ENCODE measurements at places on chromosomes 2 and 18.

DNA sequence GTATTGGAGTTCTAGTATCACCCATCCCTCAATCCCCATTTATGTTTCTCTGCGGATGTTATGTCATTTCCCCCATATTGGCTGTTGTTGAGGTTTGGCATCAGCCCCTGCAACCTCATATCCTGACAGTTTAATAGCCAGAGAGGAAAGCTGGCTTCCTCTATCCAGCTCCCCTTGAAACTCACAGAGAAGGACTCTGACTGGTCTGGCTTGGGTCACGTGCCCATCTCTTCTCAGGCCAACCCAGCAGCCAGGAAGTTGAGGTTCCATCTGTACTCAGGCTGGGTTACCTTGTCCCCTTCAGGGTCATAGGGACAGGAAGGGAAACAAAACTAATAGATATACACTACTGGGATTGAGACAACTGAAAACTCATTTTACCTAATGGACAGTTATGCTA lies 148.0 kb upstream of the SLC14A2 start:
- no peak for DNase-seq

- no peak for DNase-seq
Observed at GRCh38 chr18:56804395-56804794, 153.2 kb downstream of the WDR7 start.

- no peak for DNase-seq
Observed at GRCh38 chr2:16225071-16225470, 284.7 kb downstream of the MYCN start.

GRCh38 chr2:66525606-66526005 lies 90.7 kb downstream of the MEIS1 start:
- DNase-seq: no peak

- DNase-seq: no peak
Observed at GRCh38 chr2:62304429-62305417, 108.8 kb downstream of the B3GNT2 start.

DNA sequence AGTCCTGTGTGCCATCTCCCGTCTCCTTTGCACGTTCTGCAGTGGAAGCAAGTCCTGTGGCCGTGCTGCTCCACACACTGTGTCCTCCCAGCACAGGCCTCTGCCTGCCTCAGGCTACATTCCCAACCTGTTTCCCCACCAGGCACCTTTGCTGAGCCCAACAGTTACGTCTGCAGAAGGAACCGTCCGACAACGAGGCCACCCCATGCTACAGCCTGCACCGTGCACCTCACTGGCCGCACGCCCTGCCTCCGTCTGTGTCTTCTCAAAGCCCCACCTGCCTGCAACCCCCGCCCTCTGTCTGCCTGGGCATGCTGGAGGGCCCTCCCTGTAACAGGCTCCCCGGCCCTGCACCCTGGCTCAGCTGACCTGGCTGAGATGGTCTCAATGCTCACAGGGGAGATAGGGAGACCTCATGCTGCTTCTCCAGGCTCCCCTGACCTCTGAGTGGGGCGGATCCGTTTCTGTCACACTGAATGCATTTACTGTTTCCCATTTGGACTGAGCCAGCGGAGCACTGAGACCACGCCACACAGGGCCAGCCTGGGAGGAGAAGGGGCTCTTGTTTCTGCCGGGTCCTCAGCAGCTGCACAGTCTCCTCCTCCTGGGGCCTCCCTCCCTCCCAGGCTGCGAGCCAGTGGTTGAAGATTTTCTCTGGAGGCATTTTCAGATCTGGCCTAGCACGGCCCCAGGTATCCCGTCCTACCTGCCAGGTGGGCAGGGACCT lies 109.1 kb upstream of the OTOS start:
- DNase-seq: no peak

GRCh38 chr18:2656237-2656980 lies 883 bp downstream of the SMCHD1 start:
- no peak for DNase-seq

DNA sequence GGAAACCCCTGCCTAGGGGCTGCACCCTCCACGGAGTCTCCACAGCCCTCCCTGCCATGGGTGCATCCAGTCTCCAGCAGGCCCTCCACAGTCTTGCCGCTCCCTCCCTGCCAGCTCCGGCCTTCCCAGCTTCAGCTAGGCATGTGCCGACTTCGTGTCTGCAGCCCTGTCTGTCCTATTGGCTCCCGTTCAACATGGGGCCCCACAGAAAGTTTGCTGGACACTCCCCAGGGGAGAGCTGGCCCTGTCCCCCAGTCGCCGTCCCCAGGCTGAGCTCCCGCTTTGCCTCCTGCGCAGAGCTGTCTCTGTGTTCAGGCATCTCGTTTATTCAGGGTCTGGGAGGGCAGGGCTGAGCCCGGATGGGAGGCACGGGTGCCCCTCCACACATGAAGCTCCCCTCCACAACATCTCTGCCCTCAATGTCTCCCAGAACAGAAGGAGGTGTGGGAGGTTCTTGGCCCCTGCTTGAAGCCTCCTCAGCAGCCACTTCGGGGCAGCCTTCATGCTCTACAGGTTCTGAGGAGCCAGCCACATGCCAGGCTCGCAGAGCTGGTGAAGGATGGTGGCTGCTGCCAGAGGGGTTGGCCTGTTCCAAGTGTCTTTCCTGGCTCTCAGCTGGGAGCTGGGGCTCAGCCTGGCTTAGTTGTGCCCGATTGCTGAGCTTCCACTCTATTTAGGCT lies 120.1 kb upstream of the PXDN start:
- DNase-seq: no peak

DNA sequence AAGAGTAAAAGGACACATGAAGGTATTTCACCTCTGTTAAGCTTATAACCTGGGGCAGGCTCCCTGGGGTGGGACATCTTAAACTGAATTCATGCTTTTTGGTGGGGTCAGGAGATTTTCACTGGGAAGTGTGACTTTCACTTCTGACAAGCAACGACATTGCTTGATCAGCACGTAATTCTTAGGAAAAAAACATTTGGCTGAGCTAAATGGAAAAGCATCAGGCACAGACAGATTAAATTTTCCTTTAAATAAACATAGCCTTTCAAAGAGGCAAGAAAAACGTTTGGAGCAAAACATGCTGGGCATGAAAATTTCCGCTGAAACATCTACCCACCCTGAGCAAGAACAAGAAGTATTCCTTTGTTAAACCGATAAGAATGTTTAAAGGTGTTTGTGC lies 674.0 kb upstream of the CELF4 start:
- DNase-seq: no peak

- no peak for DNase-seq
Observed at GRCh38 chr18:76479351-76480238, 15.4 kb downstream of the ZNF516 start.
